Stimulated activated CD4-positive, alpha-beta T cell treated with anti-CD3 and anti-CD28 coated beads, TNF-alpha, amount 100 ng/mL, for 4 hours (primary cell): ENCODE measurements at places on chromosomes 16 and 17.

DNA sequence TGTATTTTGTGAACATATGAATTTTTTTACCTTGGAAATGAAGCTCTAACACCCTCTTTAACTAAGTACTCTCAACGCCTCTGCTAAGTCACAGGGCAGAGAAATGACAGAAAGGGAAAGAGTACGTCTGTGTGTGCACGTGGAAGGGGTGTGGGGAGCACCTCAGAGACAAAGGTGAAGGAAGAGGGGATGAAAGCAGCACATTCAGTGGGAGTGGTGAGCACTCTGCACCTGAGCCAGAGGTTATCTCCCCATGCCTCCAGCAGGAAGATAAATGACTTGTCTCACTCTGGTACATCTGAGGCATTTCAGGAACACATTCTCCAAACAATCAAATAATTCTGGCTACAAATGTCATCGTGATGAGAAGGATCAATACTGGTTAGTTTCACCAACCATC lies 15.0 kb downstream of the GNA13 start:
- no peak for DNase-seq

DNA sequence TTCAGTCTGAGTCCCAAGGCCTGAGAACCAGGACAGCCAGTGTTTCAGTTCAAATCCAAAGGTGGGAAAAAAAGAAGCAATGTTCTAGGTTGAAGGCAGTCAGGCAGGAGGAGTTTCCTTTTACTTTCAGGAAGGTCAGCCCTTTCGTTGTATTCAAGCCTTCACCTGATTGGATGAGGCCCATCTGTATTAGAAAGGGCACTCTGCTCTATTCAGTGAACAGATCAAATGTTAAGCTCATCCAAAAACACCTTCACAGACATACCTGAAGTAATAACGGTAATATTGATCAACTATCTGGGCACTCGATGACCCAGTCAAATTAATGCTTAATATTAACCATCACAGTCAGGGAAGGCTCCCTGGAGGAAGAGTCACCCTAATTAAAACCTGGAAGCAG lies 60.9 kb downstream of the IRX5 start:
- DNase-seq: no peak

DNA sequence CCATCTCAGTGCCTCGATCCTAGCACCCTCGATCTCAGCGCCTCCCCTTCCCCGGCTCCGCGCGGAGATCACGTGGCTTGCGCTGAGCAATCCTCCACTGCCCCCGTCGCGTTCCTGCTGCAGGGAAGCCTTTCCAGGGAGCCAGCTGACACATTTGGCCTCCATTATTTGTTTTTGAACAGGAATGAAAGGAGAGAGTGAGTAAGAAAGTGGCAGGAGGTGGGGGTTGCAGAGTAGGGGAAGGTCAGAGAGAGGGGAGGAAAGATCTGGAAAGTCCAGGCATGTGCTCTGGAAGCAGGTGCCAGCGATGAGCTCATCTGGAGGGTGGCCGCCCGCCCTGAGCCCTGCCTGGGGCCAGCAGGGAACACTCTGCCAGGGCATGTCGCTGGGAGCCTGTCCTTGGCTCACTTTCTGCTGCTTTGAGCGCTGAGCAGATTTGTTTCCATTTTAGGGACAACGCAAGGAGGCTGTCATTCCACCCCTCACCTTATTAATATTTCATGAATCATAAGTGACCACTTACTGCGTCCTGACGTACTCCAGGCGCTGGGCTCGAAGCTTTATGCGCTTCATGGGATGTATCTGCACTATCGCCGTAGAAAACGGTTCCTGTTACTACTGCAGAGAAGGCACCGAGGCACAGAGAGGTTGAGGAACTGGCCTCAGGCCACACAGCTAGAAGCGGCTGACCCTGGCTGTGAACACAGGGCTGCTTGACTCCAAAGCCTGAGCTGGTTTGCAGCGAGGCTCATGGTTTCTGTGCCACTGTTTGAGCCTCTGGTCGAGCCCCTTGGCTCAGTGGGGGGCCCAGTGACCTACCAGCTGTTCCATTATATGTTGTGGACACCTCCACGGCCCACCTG lies 283.1 kb downstream of the SEC14L1 start:
- no peak for DNase-seq

DNA sequence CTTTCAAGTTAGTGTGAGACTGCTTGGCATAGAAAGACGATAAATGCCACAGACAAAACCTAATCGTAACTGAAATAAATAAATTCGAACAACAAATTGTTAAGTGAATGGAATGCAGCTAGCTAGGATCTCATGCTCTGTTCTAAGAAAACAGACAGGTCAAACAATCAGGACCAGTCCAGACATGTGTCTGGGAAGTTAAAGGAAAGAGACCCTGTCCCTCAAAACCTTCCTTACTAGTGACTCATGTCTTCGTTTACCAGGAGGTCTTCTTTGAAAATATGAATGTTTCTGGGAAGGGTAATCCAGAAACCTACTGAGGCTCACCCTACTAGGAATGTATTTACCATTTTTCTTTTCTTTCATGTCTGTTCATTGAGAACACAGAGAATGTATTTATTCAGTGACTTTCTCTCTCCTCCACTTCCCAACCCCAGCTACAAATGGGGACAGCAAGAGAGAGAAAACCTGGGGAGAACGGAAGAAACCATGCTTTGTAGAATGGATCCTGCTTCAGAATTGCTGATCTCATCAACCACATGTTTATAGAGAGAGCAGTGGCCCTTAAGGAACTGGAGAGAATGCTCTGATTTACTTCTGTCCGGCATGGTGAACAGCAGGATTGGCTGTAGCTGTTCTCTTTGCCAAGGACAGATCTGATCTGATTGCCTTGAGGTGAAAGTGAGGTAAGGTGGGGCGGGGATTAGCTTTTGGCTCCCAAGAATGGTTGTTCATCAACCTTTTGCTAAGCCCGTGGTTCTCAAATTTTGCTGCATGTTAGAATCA lies 39.4 kb upstream of the DHX8 start:
- DNase-seq: no peak

DNA sequence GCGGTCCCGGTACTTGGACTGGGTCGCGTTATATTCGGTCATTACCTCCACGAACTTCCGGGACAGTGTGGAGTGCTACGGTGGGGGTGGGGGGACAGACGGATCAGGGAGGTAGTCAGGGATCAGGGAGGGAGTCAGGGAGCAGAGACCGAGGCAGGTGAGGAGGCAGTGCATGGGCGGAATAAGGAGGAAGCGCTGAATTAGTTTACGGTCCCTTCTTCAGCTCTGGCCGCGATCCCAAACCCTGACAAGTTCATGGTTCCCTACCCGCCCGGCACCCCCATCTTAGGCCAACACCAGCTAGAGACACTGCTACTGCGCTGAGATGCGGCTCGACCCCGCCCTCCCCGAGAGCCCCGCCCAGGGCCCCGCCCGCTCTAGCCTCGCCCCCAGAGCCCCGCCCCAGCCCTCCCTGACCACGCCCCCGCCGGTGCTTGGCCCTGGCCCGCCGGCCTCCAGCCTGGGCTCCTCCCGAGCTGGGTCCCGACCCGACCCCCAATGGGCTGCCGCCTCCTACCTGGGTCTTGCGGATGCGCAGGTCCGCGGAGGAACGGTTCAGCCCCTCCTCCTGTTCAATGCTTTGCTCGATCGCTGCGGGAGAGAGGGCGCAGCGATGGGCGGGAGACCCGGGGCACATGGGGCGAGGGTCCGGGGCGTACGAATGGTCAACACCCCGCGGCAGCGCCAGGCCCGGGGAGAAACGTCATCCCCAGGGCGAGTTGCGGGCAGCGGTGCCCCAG lies 12.1 kb downstream of the HSD3B7 start:
- DNase-seq: peak; percentile 66

DNA sequence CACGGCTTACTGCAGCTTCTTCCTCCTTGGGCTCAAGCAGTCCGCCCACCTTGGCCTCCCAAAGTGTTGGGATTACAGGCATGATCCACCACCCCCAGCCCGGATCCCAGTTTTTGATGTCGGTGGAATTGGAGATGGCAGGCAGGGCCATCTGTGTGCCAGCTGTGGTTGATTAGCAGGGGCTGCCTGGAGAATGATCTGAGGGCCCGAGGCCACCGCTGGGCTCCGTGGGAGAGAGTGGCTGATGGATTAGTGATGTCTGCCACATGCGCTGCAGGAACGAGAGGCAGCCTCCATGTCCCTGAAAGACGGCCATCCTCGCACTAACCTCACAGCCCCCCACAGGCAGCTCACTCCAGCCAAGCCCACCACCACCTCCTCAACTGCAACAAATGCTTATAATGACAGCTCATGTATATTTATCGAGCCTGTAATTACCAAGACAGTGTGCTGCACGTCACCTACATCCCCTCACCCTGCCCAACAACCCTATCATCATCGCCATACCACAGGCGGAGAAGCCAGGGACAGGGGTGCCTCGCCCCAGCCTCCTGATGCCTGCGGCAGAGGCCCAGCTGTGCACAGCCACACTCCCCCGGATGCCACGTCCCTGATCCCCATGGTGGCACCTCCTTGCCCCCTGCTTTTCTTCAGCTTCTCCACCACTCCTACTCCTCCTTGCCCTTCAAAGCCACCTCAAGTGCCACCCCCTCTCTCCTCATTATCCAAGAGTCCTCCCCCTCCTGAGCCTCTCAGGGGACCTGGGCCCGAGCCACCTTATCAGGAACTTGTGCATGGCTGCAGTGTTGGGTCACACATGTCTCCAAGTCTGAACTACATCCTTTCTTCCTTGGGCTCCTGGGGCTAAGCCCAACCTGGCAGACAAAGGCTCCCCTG lies 33.2 kb downstream of the ACTG1 start:
- no peak for DNase-seq

- no peak for DNase-seq
Measured at GRCh38 chr17:79990704-79991103, 45.0 kb downstream of the TBC1D16 start.

GRCh38 chr16:69793526-69793925 lies 31.4 kb downstream of the WWP2 start:
- no peak for DNase-seq

DNA sequence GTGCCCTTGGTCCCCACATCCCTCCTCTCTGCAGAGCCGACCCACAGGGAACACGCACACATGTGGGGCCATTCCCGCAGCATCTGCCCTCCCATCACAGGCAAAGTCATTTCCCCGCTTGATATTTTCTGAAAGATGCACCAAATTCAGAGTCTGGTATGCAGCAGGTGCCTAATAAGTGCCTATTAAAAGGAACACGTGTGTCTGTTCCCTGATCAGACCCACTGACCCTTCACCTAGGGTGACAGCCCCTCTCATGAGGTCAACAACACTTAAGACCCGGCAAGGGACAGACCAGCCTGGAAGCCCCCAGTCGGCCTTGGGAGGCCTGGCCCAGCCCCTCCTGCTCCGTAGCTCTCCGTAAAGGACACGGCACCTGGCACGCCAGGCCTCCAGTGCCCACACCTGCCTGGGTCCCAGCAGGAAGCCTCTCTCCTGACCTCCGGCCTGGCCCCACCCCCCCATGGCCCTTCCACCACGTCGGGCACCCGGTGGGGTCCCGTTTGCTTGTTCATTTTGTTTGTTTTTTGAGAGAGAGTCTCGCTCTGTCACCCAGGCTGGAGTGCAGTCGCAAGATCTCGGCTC lies 20.0 kb downstream of the UNKL start:
- DNase-seq: no peak
